ENCODE measurements at places on chromosomes 4 and X.

DNA sequence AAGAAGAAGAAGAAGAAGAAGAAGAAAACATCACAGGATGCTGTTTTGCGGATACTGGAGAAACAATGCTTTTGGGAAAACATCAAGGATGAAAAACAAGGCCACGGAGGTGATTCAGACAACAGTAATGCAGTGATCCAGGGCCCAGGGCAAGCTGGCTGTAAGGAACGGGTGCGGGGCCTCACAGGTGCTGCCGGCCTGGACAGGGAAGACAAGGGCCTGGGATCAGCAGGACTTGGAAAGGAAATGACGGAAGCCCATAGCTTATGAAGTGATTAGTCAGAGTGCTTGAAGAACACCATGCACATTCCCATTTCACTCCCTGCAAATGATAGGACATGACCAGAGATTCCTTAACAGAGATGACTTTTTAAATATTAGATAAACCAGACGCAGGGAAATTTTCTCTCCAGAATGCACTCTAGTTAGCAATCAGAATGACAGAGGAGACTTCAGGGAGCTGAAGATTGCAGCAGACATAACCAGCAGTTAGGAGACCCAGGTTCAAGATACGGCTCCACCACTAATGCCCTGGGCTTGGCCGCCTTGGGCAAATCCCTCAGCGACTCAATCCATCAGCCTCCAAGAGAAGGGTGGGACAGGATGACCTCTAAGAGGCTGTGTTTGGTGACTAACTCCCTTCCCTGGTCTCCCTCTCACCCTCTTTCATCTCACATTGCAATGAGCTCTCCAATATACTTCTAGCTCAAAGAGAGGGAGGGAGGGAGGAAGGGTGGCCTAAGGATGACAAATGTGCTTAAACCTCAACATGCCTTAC is 54.1 kb downstream of the APBB2 start:
- no peak for DNase-seq

- DNase-seq, result no peak
These were observed 385.4 kb downstream of the IL15 start for GRCh38 chr4:142021761-142022160.

- DNase-seq, result no peak
These were observed 268.3 kb downstream of the TMA16 start for GRCh38 chr4:163762741-163763140.

- DNase-seq, result no peak
These were observed 59.6 kb downstream of the KANTR start for GRCh38 chrX:53153581-53153980.

DNA sequence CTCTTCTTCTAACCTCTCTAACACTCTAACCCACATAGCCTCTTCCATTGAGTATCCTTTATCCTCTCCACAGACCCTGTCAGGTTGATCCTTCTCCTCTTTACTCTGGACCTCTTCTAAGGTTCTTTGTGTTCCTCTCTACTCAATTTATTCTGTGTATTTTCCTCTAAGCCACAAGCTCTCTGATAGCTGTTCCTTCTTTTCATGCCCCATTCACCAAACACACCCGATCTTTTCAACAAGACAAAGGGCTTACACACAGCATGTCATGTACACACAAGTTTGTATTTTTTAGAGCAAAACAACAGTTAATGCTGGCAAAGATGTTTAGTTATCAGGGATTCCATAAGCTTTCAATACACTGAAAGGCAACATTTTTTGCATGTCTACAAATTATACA is 1.9 kb downstream of the SPIN2B start:
- DNase-seq, result no peak

GRCh38 chr4:89303177-89303576 is 4.4 kb downstream of the GPRIN3 start:
- DNase-seq, result peak; percentile 66

DNA sequence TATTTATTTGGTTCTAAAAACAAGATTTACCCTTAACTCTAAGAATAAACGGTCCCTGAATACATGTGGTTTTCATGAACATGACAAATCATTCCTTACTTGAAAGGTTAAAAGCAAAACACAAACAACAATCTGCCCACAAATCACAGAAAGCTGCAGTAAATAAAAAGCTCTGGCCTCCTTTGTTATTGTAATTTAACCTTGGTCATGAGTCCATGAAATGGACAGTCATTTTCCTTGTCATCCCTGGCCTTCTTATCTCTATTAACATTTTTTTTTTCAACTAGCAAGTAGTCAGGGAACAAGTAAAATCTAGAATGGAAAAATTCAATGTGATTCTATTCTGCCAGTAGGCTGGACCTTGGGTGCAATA is 92.7 kb downstream of the SCD5 start:
- no peak for DNase-seq

GRCh38 chr4:37014584-37014983 is 230.0 kb upstream of the NWD2 start:
- DNase-seq, result no peak

Measured in CD8-positive, alpha-beta T cell (primary cell).